ENCODE measurements at places on chromosomes 1 and 21. TPM values are rescaled to one million over a fixed set of nuclear protein-coding genes. Genes with fewer than 3 reads are reported as not detected.

DNA sequence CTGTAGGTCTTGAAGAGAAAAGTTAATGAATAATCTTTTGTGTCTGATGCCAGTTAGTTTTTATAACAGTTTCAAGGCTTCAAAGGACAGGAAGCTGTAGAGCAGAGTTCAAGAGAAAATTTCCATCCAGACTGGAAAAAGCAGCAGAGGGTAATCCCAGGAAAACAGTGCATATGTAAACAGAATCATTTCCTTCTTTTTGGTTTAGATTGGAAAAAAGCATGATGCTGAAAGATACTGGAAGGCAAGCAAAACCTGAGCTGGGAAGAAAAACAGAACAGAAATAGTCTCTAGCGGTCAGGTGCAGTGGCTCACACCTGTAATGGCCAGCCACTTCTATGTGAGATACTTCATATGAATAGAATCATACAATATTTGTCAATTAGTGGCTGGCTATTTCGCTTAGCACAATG is 71.9 kb downstream of the ZSWIM5 start:
- DNase-seq = peak; percentile 3

- no peak for DNase-seq
Observed at GRCh38 chr1:241045659-241046058, 311.3 kb downstream of the RGS7 start.

DNA sequence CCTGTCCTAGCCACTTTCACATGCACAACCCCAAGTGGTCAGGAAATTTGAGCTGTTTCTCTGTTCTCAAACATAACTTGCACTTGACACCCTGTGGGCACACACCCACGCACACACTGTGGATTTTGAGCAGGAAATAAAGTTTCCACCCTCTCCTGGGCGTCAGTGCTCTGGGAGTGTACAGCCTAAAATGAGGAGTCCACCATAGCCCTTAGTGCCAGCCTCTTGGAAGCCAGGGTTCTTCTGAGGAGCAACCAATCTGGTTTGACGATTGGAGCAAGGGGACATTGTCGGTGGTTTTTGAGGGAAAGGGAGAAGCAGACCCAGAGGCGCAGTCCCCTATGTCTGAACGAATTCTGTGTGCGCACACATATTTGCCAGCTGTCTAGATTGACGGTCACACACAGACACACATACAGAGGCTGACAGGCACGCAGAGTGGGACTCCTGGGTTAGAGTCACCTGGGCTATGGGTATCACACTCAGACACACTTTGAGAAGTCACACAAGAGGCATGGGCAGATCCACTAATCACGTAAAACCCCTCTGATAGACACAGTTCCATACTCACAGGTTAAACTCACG is 2.7 kb downstream of the DMBX1 start:
- no peak for DNase-seq

- no peak for DNase-seq
Observed at GRCh38 chr1:66313429-66313828, 220.5 kb upstream of the SGIP1 start.

DNA sequence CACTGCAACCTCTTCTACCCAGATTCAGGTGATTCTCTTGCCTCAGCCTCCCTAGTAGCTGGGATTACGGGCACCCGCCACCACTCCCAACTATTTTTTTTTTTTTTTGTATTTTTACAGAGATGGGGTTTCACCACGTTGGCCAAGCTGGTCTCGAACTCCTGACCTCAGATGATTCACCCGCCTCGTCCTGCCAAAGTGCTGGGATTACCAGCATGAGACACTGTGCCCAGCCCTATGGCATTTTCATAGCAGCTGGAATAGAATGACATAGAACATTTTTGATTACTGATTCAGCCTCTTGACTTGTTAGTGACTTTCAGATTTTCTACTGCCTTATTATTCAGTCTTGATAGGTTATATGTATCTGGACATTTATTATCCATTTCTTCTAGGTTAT is 1046.2 kb downstream of the AMY1C start:
- no peak for DNase-seq

GRCh38 chr21:16194095-16194787 is 464.5 kb downstream of the USP25 start:
- peak; percentile 49 for DNase-seq

DNA sequence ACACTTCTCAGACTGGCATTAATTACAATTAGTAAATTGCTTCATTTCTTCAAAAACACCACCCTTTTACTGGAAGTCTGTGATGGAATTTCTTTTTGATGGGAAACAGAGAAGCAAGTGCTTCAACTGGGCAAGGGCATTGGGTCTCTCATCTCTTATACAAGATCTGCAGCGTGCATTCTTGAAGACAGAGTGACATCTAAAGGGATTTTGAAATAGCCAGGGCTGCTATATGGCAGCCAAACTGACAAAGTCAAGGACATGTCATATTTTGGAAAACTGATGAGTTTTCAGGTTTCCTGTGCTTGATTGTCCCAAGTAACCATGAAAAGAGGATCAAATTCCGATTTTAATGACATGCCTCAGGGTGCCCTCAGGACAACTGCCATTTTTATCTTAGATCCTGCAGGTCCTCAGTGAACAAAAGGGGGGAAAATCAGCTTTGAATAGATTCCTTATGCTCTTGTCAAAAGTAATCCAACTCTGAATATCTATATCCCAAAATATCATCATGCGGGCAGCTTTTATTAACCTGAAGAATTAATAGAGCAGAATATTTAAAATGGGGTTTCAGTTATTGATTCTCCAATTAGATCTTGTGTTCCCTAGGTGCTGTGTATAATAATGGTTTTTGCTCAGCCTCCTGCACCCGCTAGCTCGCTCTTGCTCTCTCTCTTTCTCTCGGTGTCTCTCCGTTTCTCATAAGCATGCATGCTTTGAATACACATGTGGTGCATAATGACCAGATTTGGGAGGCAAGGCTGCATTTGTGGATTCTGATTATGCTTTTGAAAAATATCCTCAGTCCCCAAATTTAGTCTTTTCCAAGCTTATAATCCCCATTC is 221.8 kb downstream of the TTLL7 start:
- DNase-seq = no peak

GRCh38 chr21:14533499-14534428 is 12.4 kb downstream of the SAMSN1 start:
- no peak for DNase-seq

DNA sequence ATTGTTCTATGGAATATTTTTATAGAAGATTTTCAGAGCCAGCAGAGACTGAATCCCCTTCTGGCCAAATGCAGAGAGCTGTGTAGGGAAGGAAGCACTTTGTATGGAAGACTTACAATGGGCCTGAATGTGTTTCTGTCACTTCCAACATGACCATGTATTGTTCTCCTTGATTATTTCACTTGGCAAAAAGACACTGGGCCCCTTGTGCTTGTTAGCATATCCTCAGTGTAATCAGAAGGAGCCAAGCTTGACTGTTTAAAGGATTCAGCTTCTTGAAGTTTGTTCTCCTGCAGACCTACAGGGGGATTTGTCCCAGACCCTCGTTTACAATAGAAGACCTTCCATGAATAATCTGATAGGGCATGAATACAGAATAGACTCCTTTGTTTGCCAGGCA is 48.1 kb upstream of the UBE2U start:
- no peak for DNase-seq

- DNase-seq = peak; percentile 85
Observed at GRCh38 chr1:91885716-91886506, at the start of gene TGFBR3. TGFBR3 (minus strand) TSS chr1:91886151; CDS start chr1:91861531, 24,620 bp downstream.

GRCh38 chr1:153977250-153978240 is at the start of gene JTB:
JTB (minus strand) TSS chr1:153977674; CDS start chr1:153977252, 422 bp downstream.
- peak; percentile 76 for DNase-seq

- DNase-seq = no peak
Observed at GRCh38 chr1:226735576-226735975, 3.5 kb downstream of the ITPKB start.

DNA sequence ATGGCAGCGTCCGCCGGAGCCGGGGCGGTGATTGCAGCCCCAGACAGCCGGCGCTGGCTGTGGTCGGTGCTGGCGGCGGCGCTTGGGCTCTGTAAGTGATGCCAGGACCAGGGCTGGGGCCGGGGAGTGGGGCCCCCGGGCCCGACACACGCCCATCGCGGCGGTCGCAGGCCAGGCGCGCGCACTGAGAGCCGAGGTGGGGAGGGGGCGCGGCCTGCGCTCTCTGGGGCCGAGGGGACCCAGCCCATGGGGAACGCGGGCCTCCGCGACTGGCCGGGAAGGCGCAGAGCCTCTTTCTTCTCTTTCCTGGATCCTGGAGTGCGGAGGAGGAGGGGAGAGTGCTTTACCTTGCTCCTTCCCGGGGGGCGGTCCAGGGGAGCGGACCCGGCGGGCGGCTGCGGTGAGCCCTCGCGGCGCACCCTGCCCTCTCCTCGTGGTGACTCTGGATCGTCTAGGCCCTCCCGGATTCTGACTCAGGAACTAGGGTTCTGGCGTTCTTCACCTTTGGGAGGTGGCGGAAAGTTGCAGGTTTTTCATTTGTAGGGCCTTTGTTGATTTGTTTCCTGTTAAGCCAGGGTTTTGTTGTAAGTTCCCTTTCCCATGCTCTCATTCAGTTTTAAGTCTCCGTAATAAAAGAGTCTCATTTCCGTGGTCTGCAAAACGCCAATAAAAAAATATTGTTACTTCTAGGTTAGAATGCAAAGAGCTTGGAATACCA is 529 bp downstream of the MPZL1 start:
- peak; percentile 40 for DNase-seq

- DNase-seq = no peak
Observed at GRCh38 chr1:111204983-111205713, 4.7 kb upstream of the DENND2D start.

DNA sequence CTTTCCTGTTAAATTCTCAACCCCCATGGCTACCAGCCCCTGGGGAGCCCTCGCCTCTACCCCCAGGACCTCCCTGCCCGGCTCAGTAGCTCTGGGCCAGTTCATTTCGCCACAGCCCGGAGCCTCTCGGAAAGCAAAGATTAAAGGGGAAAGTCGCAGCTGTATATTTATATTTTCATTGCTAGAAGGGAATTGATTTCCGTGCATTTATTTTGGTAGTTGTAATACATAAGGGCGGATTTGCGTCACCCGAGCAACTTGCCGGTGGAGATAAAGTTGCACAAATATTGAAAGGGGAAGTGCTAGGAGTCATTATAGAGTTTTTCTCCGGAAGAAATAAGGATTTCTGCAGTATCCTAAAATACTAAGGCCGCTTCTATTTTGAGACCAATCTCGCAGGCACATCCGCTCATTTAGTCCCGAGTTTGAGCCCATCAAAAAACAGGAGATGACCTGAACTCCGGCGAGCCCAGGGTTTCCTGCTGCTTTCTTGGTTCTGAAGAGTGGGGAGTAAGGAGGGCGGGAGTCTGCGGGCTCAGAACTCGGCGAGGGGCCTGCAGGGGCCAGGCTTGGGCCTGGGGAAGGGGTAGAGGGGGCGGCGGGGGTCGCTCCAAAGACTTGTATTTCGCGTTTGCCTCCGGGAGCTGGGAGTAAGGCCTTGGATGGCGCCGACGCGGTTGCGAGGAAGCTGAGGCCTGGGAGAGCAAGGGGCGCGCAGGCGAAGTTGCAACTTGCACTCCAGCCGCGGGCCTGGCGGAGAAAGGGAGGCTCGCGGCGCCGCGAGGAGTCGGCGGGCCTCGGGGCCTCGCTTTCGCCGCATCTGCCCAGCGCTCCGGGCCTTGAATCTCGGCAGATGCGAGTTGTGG is 2.5 kb upstream of the HLX start:
- no peak for DNase-seq

- DNase-seq = no peak
Observed at GRCh38 chr1:165068741-165069140, 287.8 kb downstream of the LMX1A start.

DNA sequence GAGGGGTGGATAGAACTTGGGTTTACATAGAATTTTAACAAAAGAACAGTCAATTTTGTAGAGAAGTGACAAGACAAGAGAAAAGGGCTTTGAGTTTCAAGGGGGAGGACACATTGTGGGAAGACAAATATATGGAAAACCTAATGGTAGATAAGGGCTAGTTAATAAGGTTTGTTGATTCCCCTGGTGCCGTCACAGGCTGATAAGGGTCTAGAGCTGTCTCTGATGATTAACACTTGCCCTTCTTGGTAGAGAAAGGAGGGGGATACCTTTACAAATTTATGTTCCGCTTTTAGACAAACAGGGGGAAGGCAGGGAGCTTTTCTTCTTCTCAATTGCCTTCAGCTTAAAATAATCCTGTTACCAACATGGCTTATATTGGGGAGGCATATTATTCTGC is 124.3 kb downstream of the ETS2 start:
- DNase-seq = no peak

GRCh38 chr1:21935393-21935804 is 1.7 kb downstream of the HSPG2 start:
- DNase-seq = no peak

GRCh38 chr1:156898161-156898566 is 4.6 kb downstream of the PEAR1 start:
- no peak for DNase-seq

- DNase-seq = no peak
Observed at GRCh38 chr21:39057121-39057520, 126.1 kb downstream of the PSMG1 start.

The ISG15 gene
- 13.8 TPM for polyA plus RNA-seq

The TENT5C gene
- polyA plus RNA-seq = 2.9 TPM

The PRDX6 gene
- 349 TPM for polyA plus RNA-seq

The RAB42 gene
- 3.2 TPM for polyA plus RNA-seq

The SPRR2E gene
- polyA plus RNA-seq = not detected

The OR2T2 gene
- polyA plus RNA-seq = not detected

The PIGR gene
- polyA plus RNA-seq = 0.87 TPM

The FCRL6 gene
- 0.25 TPM for polyA plus RNA-seq

The TCHH gene
- polyA plus RNA-seq = 0.05 TPM

The SYNC gene
- polyA plus RNA-seq = 1.6 TPM
